Amygdala (tissue), 56 donors: ENCODE measurements at places on chromosomes 12 and 14.

GRCh38 chr14:101102875-101103274 lies 199.4 kb upstream of the RTL1 start:
- no peak for DNase-seq

- DNase-seq: no peak
Observed at GRCh38 chr12:86950043-86950442, 693.9 kb upstream of the MGAT4C start.

GRCh38 chr12:10272467-10272866 lies 35.2 kb upstream of the KLRD1 start:
- no peak for DNase-seq

GRCh38 chr12:47863985-47864384 lies 40.8 kb downstream of the VDR start:
- DNase-seq: no peak

- no peak for DNase-seq
Observed at GRCh38 chr12:46959502-46959901, 119.9 kb upstream of the PCED1B start.

GRCh38 chr14:83960832-83961512 lies 1569.0 kb upstream of the FLRT2 start:
- DNase-seq: no peak

- DNase-seq: no peak
Observed at GRCh38 chr12:26845057-26845666, 12.2 kb upstream of the ITPR2 start.

- no peak for DNase-seq
Observed at GRCh38 chr14:90159146-90159545, 97.2 kb upstream of the PSMC1 start.

DNA sequence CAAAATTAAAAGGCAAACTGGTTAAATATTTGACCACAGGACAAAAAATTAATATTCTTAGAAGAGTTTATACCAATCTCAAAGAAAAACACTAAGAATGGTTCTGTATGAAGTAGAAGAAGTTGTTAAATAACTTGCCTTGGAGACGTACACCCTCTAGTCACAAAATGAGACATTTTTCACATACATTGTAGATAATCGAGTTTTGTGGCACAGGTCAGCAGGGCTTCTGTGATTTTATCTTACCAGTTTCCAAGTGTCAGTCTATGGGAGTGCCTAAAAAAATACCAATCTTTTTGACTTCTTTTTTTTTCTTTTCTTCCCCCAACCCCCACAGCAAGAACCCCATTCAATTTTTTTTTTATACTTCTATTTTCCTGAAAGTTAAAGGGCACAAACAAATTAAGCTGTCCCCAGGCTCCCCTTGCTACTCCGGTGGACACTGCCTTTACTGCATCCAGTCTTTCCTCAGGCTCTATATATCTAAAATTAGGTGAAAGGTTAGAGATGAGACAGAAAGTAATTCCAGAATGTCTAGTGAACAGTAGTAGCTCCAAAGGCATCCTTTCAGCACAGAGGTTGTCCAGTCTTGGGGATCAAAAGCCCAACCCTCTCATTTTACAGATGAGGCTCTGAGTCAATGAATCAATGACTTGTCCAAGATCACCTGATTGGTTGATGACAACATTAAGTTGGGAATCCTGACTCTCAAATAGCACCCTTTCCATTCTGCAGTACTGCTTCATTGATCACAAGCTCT lies 6.2 kb downstream of the LIMA1 start:
- DNase-seq: no peak

DNA sequence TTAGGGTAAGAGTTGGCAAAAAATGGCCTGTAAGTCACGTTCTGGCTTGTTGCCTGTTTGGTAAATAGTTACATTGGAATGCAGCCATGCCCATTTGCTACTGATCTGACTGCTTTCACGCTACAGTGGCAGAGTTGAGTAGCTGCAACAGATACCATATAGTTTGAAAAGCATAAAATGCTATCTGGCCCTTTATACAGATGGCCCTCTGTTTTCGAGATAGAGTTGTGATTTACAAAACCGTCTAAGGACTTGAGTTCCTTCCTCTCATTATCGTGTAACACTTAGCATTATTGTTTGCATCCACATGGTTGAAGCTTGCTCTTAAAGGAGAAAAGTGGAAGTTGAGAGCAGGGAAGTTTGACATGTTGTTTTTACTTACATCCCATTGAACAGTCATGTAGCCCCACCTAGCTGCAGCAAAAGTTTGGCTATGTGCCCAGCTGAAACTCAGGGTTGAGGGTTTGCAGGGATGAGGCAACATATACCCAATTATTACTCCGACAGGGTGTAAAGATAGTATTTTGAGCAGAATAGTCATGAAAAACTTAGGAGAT lies 11.3 kb upstream of the SCFD1 start:
- DNase-seq: no peak

GRCh38 chr12:49944718-49945117 lies 5.8 kb upstream of the AQP2 start:
- DNase-seq: no peak

- DNase-seq: no peak
Observed at GRCh38 chr14:61257469-61258057, 23.6 kb downstream of the TMEM30B start.

GRCh38 chr14:103561381-103562178 lies 877 bp downstream of the BAG5 start:
- DNase-seq: no peak

DNA sequence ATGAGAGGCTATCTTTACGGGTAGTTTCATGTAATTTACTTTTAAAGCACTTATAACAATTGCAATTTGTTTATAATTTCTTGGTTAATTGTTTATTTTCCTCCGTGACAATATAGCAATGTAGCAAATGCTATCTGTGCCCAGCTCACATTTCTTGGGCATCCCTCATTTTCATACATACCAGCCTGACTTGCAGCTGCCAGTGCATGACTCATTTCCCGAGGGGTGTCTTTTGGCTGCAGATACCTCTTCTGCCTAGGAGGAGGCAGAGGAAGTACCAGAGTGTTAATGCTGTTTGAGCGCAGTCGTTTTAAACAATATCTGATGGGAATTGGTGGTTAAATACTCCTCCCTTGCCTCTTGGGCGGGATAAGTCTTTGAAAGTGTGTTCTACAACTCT lies 104.2 kb upstream of the ABCD2 start:
- no peak for DNase-seq

DNA sequence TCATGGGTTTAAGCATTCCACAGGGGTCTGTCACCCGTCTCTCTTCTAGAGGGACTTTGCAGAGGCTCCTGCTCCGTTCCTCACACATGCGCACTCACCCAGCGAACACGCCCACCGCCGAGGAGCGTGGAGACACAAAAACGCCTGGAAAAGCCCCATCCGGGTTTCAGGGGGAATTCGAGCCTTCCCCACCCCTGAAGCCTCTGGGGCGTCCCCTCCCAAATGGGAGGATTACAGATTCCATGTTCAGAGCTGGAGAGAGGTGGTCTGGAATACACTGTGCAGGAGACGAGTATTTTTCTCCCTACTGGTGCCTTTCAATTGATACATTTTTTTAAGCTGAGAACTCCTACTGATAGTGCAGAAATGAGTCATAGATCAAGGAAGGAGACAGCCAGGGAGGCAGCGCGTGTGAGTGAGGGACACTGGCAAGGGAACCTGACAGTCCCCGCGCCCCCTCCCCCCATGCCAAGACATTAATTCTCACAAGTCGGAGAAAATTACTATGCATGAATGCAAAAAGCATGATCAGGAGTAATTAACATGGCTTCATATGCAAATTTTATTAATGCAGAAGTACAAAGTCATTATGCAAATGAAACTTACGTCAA lies 36.9 kb downstream of the BCL11B start:
- no peak for DNase-seq

DNA sequence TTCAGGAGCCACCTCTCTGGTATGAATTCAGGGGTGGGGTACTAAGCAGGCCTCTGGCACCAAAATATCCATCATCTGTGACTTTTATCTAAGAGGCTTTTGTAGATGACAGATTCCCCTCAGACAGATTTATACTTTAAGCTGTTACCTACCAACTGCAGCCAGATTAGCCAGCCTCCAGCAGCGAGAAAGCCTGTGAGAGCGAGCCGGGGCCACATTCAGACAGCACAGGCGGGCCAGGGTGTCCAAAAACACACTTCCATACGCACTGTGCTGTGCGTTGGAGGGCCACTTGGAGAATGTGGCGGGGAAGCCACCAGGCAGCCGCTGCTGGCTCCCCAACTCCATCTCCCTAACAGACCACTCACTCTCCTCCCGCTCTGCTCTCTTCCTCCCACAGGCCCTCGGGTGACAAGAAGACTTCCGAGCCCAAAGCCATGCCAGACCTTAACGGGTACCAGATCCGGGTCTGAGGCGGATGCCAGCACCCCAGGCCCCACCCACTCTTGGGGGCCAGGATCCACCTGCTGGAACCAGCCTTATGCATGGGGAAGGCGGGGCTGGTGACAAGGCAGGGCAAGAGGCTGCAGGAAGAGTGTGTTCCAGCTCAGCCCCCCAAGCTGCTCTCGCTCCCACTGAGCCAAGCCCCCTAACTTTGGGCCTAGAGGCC lies 17.4 kb downstream of the VASH1 start:
- DNase-seq: no peak

- no peak for DNase-seq
Observed at GRCh38 chr12:47276253-47276620, 196.5 kb upstream of the AMIGO2 start.
